ENCODE measurements at places on chromosomes 7 and 10. TPM values are rescaled to one million over a fixed set of nuclear protein-coding genes. Genes with fewer than 3 reads are reported as not detected.

- no peaks in the 10 kb centered on the region for H3K36me3 ChIP-seq
- H3K4me1 ChIP-seq = peaks cover 8% of the 10 kb centered on the region
- H3K4me3 ChIP-seq = no peak overlapping the region
Measured at GRCh38 chr7:122305475-122306319, 1.1 kb upstream of the FEZF1 start.

The AGBL3 gene
- total RNA-seq = 4.3 TPM

The SGCE gene
- total RNA-seq = 115 TPM

The HECTD2 gene
- 16.9 TPM for total RNA-seq

The TFEC gene
- 7.6 TPM for total RNA-seq

The ANKRD2 gene
- 0.46 TPM for total RNA-seq

- no peak overlapping the region for H3K4me3 ChIP-seq
- H3K4me1 ChIP-seq = no peaks in the 10 kb centered on the region
- no peaks in the 10 kb centered on the region for H3K27me3 ChIP-seq
- no peak overlapping the region for H3K27ac ChIP-seq
- no peaks in the 10 kb centered on the region for H3K36me3 ChIP-seq
Measured at GRCh38 chr10:121910673-121911420, 17.0 kb downstream of the ATE1 start.

The HOXA3 gene
- total RNA-seq = 3.4 TPM

The SPDYE6 gene
- not detected for total RNA-seq

The NUTM2E gene
- total RNA-seq = 0.30 TPM

The OR2A12 gene
- total RNA-seq = not detected

GRCh38 chr7:18087687-18088078 lies 60.0 kb upstream of the PRPS1L1 start:
- no peaks in the 10 kb centered on the region for H3K4me1 ChIP-seq
- peak overlapping the region; percentile 47 for H3K4me3 ChIP-seq
- DNase-seq = no peak
- no peaks in the 10 kb centered on the region for H3K27me3 ChIP-seq
- H3K27ac ChIP-seq = no peak overlapping the region

The WASHC2C gene
- 28.1 TPM for total RNA-seq

- H3K36me3 ChIP-seq = no peaks in the 10 kb centered on the region
- no peak for DNase-seq
- H3K4me3 ChIP-seq = no peak overlapping the region
- H3K27me3 ChIP-seq = no peaks in the 10 kb centered on the region
- no peak overlapping the region for H3K27ac ChIP-seq
Measured at GRCh38 chr10:404346-404745, 269.1 kb downstream of the ZMYND11 start.

GRCh38 chr10:47269294-47269693 lies 30.7 kb upstream of the GDF10 start:
- H3K27ac ChIP-seq = no peak overlapping the region
- no peak overlapping the region for H3K4me3 ChIP-seq
- H3K4me1 ChIP-seq = no peaks in the 10 kb centered on the region
- H3K27me3 ChIP-seq = no peaks in the 10 kb centered on the region
- H3K36me3 ChIP-seq = no peaks in the 10 kb centered on the region

DNA sequence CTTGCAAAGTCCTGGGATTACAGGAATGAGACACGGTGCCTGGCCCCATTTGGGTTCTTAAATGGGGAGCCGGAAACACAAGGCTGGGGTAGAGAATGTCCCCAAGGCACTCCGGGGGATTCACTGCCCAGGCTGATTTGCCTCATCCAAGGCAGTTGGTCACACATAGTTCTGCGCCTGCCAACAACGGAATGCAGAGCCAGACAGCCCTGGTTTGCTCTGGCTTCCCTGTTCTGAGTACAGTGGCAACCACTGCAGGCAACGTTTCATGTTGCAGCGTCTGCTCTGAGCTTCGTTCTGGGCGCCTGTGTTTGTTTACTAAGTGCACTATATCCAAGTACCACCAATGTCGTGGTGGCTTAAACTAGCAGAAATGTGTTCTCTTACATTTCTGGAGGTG lies 61.7 kb upstream of the C1QL3 start:
- no peaks in the 10 kb centered on the region for H3K36me3 ChIP-seq
- no peak overlapping the region for H3K27ac ChIP-seq
- H3K27me3 ChIP-seq = no peaks in the 10 kb centered on the region
- no peaks in the 10 kb centered on the region for H3K4me1 ChIP-seq

The SPDYE11 gene
- total RNA-seq = not detected

DNA sequence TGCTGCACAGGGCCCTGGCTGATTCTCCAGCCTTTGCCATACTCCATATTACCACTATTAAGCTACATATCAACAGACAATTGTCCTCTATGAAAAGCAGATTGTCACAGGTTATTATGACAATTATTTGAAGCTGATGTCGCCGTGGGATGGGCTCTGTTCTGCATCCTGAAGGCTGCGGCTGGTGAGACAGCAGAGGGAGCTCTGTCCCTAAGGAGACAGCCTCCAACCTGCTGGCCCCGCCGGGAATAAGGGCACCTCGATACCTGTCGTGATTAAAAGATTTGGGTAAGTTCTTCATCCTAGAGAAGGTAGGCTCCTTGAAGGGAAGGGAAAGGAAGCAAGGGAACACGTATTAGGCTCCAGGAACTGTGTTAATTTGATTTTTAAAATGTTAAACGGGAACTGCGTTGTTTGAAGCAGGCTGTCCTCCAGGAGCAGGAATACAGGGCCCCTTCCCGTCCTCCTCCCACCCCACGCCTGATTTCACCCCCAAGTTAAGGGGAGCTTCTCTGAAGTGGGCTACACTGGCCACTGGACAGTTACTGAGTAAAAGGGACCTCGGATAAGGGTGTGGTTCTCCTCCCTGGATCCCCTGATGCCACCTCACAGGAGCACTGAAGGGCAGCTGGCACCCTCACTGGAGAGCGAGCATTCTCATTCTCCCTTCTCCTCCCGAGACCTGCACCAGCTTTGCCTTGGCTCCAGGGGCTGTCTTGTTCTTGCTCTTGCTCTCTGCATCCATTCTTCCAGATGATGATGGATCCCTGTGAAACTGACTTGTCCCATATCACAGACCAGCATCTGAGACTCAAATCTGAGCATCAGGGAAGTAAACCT lies 11.8 kb upstream of the TIAL1 start:
- no peak overlapping the region for H3K27ac ChIP-seq
- no peaks in the 10 kb centered on the region for H3K27me3 ChIP-seq
- DNase-seq = no peak
- no peak overlapping the region for H3K4me3 ChIP-seq

- H3K27ac ChIP-seq = no peak overlapping the region
- DNase-seq = peak; percentile 23
- H3K36me3 ChIP-seq = no peaks in the 10 kb centered on the region
- no peaks in the 10 kb centered on the region for H3K27me3 ChIP-seq
Measured at GRCh38 chr10:50325449-50326171, 74.3 kb upstream of the ASAH2 start.

The MSS51 gene
- 3.1 TPM for total RNA-seq

- no peak within 1 kb of the TSS for H3K27ac ChIP-seq
- H3K36me3 ChIP-seq = no peaks in the 10 kb centered on the region
- H3K4me3 ChIP-seq = peak within 1 kb of the TSS; percentile 41
- peak; percentile 33 for DNase-seq
Measured at GRCh38 chr7:50092579-50093491, at the start of gene ZPBP. ZPBP (minus strand) TSS chr7:50093246; CDS start chr7:50093194, 52 bp downstream.

- H3K4me3 ChIP-seq = no peak overlapping the region
- H3K27ac ChIP-seq = no peak overlapping the region
- no peaks in the 10 kb centered on the region for H3K36me3 ChIP-seq
- no peak for DNase-seq
- no peaks in the 10 kb centered on the region for H3K27me3 ChIP-seq
Measured at GRCh38 chr10:125840406-125840805, 17.1 kb downstream of the BCCIP start.

GRCh38 chr10:117716889-117717288 lies 174.3 kb downstream of the EMX2 start:
- no peaks in the 10 kb centered on the region for H3K4me1 ChIP-seq
- H3K27ac ChIP-seq = no peak overlapping the region
- no peaks in the 10 kb centered on the region for H3K27me3 ChIP-seq
- H3K36me3 ChIP-seq = no peaks in the 10 kb centered on the region
- H3K4me3 ChIP-seq = no peak overlapping the region
- DNase-seq = no peak

DNA sequence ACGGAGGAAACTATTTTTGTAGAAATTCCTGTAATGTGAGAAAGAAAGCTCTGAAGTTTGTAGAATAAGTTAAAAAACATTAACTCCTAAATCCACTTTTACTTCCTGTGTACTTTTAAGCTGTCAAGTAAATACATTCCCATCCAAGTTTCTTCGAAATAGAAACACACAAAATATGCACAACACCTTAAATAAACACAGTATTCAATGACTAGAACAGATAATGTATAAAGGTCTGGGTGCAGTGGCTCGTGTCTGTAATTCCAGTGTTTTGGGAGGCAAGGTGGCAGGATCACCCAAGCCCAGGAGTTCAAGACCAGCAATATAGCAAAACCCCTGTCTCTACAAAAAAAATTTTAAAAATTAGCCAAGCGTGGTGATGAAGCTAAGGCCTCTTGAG lies 121.9 kb upstream of the ODAD2 start:
- no peaks in the 10 kb centered on the region for H3K27me3 ChIP-seq
- no peak overlapping the region for H3K27ac ChIP-seq

The COL28A1 gene
- total RNA-seq = 1.4 TPM

DNA sequence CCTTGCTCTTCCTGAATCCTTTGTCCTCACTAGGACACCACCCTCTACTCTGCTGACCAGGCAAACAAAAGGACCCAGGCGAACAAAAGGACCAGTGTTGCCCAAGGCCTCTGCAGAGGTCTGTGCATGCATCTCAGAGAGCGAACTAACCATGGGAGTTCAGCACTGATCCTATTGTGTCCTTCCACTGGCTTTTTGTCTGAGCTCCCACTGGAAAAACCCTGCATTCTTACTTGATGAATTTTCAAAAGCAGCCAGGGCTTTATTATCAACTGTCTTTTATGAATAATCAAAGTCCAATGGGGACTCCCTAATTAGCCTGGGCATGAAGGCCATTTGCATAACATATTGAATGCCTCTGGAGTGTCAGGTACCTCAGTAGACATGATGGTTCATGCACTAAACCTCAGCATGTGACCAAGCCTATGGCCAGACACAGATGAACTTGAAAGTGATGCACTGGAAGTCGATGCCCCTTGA lies 140.6 kb downstream of the KCNMA1 start:
- no peak overlapping the region for H3K4me3 ChIP-seq
- H3K4me1 ChIP-seq = peaks cover 2% of the 10 kb centered on the region
- no peak overlapping the region for H3K27ac ChIP-seq
- H3K27me3 ChIP-seq = no peaks in the 10 kb centered on the region
- no peaks in the 10 kb centered on the region for H3K36me3 ChIP-seq

DNA sequence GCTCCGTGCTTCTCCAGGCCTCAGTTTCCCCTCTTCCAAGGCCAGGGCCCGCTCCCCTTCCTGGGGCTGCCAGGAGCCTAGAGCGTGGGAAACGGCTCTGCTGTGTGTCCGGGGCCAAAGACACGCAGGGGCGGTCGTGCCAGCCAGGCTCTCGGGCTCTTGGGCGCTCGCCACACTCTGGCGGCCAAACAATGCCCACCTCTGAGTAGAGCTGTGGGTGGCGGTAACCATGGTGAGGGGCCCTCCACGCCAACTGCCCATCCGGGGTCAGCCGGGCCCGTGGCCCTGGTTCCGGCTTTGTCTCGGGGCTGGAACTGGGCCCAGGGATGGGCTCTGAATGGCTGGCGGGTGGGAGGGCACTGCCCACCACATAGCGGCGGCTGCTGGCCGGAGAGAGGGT lies 16.0 kb downstream of the GRIFIN start:
- no peaks in the 10 kb centered on the region for H3K4me1 ChIP-seq
- no peak overlapping the region for H3K4me3 ChIP-seq
- no peaks in the 10 kb centered on the region for H3K27me3 ChIP-seq
- no peak overlapping the region for H3K27ac ChIP-seq

- H3K36me3 ChIP-seq = no peaks in the 10 kb centered on the region
- H3K4me3 ChIP-seq = no peak overlapping the region
- no peak for DNase-seq
- H3K27me3 ChIP-seq = no peaks in the 10 kb centered on the region
Measured at GRCh38 chr7:42617806-42618457, 293.9 kb downstream of the C7orf25 start.

The AMZ1 gene
- 2.6 TPM for total RNA-seq

DNA sequence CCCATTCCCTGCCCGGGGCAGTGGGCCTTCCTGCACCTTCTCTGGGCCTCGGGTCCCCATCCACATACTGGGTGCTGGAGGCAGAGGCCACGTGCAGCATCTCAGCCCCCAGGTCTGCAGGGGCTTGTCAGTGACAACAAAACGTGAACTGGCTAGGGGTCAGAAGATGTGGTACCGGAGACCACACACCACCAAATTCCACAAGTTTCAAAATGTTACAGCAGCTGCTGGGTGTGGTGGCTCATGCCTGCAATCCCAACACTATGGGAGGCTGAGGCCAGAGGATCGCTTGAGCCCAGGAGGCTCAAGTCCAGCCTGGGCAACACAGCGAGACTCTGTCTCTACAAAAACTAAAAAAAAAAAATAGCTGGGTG lies 62.1 kb upstream of the DNAAF5 start:
- no peak for DNase-seq
- H3K4me1 ChIP-seq = peaks cover 35% of the 10 kb centered on the region
- no peaks in the 10 kb centered on the region for H3K36me3 ChIP-seq
- no peak overlapping the region for H3K4me3 ChIP-seq

DNA sequence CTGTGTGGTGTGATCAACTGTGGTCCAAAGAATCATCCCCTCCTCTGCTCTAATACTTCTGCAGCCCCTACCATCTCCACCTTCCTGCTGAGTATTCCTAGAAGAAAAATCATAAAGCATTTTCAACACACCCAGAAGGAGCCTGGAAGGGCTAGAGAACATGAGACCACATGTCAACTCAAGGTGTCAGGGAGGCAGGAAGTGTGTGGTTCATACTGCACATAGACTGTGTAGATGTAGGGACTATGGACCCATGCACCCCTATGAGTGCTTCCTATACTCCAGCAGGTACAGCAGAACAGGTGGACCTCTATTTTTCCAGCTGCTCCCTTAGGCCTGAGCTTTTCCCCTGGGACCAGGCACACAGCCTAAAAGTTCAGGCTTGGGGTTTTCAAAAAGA lies 2.6 kb upstream of the ZNF746 start:
- no peak for DNase-seq
- peaks cover 4% of the 10 kb centered on the region for H3K4me1 ChIP-seq
- H3K36me3 ChIP-seq = no peaks in the 10 kb centered on the region
- no peak overlapping the region for H3K4me3 ChIP-seq
- H3K27ac ChIP-seq = no peak overlapping the region

The HPSE2 gene
- total RNA-seq = 1.2 TPM

DNA sequence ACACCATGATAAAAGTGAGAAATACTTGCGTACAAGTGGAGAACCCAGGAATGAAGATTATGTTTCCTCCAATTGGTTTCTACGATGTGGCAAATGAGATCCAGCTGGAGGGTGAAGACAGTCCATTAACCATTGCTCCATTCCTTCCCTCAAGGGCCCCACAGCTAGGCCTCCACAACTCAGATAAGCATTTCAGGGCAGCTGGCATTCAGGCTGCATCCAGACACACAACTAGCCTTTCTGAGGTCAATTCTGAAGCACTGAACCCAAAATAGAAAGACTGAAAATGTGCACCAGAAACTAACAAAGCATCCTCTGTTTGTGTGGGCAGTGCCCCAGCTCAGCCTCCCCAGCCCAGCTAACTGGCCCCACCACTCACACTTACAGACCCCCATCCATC lies 94.8 kb downstream of the GSAP start:
- H3K27ac ChIP-seq = no peak overlapping the region
- no peaks in the 10 kb centered on the region for H3K4me1 ChIP-seq
- no peak for DNase-seq
- no peak overlapping the region for H3K4me3 ChIP-seq
- no peaks in the 10 kb centered on the region for H3K27me3 ChIP-seq
- no peaks in the 10 kb centered on the region for H3K36me3 ChIP-seq

The ABCB1 gene
- total RNA-seq = 22.8 TPM
